ENCODE measurements at places on chromosomes 1 and 21.

DNA sequence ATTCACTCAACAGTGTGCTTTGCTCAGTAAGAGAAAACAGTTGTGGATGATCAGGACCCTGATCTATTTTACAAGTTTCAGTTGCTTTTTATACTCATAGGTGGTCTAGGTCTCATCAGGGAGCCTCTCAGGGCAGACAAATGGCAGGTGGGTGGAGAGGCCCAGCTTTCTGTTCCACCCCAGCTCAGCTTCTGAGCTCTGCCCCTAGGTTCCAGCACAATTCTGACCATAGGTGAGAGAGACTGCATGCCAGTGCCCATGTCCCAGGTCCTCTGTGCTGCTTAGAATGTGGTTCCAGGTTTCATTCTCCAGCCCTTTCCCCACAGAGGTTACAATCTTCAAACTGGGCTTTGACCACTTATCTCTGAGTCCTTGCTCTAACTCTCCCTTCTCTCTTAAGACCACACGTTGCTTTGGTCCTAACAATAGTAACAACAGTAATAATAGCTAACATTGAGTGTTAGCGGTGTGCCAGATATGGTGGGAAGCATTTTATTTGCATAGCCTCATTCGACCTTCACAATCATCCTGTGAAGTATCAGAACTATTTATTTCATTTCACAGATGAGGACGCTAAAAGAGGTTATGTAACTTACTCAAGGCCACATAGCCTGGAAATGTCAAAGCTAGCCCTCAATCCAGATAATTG lies 19.6 kb upstream of the DUSP10 start:
- no peak for DNase-seq

- no peak for DNase-seq
Observed at GRCh38 chr1:166859597-166859996, 16.5 kb downstream of the TADA1 start.

GRCh38 chr1:234645474-234645953 lies 35.5 kb upstream of the IRF2BP2 start:
- no peak for DNase-seq

- no peak for DNase-seq
Observed at GRCh38 chr21:29182691-29183092, 52.2 kb downstream of the MAP3K7CL start.

DNA sequence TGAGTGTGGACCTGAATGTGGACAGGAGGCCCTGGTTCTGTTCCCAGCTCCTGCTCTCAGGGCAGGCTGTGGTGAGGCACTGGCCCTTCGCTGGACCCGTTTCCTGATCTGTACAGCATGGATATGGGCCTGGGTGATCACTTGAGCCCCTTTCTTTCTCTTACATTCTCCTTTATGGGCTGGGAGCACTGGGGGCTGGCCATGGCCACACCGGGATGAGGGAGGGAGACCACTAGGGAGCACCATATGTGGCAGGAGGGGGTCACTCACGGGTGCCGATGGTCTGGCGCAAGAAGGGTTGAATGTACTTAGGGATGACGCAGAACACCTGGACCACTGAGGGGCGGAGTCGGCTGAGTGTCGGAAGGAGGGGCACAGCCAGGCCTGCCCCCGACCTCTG lies 2.7 kb downstream of the DCST2 start:
- no peak for DNase-seq

GRCh38 chr1:21779613-21780521 lies 3.1 kb downstream of the USP48 start:
- no peak for DNase-seq

DNA sequence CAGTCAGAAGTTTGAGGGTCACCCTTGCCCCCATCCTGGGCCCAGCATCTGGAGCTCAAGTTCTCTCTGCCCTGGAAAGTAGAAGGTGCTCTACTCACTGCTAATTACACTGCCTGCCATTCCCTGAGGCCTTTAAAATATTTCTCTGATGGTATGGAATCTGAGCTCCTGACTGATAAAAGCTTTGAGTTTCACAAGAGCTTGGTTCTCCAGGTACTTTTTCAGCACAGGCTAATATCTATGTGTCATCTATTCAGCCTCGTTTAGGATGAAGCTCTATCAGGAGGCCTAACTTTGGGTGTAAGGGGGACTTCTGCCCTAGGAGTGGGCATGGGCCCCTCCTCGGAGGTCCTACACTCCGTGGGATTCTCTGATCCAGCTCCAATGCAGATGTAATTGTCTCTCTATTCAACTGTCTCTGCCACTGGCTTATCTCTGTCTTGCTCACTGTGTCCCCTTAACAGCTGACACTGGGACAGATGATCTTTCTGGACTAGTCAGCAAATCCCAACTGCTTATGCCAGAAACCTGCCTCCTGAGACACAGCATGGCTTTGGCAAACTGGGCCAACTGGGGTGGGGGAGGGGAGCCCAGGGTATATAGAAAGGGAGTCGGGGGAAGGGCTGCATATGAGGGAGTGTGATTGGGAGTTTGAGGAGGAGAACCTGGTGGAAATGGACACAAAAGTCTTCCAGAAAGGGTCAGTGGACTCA lies 104.2 kb upstream of the GADD45A start:
- DNase-seq = no peak

Data from stimulated activated CD8-positive, alpha-beta memory T cell treated with anti-CD3 and anti-CD28 coated beads, Interleukin-15, amount 100 ng/mL, for 1 hour (primary cell).